ENCODE measurements at places on chromosomes 2 and 18.

DNA sequence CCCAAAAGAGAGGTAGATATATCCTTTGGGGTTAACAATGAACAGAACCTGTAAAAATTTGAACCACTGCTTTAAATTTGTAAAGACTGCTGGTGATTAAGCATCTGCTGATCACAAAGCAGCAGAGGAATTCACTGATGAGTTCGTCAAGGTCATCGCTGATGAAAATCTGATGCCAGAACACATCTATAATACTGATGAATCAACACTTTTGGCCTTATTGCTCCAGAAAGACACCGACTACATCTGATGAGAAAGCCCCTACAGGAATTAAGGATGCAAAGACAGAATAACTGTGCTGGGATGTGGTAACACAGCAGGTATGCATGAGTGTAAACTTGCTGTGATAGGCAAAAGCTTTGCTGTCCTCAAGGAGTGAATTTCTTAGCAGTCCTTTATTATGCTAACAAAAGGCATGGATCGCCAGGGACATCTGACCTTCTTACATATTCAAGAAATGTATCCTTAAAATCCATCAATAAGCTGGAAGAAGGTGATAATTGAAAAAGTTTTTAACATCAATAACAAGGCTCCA is 30.5 kb upstream of the SGPP2 start:
- DNase-seq: no peak

- no peak for DNase-seq
These were observed 34.8 kb upstream of the MMADHC start for GRCh38 chr2:149622343-149622742.

DNA sequence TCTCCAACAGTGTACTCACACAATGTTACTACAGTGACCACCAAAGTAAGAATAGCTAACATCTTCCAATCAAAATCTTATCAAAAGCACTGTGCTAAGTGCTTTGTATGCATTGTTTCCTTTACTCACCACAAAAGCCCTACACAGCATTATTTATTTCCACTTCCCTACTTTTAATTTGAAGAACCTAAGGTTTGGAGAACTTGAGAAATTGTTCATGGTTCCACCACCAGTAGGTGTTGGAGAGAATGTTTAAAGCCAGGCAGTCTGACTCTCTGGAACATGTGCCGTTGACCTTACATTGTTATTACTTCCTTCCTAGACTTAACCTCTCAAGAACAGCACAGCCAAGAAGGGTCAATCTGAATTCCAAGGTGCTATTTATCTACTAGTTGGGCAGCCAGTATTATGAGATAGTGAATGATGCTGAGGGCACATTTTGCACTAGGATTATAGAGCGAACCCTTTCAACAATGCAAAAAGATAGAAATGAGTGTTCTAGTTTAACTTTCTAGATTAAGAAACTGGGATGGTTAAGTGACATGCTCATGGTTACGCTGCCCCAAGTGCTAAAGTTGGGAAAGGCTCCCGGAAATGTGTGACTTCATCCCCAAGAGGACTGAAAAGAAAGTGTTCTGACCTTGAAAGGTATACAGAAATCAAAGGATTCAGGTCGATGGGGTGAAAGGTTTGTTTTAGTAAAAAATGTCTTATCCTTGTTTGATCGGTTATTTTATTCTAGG is 55.2 kb upstream of the FAM136A start:
- DNase-seq: no peak

DNA sequence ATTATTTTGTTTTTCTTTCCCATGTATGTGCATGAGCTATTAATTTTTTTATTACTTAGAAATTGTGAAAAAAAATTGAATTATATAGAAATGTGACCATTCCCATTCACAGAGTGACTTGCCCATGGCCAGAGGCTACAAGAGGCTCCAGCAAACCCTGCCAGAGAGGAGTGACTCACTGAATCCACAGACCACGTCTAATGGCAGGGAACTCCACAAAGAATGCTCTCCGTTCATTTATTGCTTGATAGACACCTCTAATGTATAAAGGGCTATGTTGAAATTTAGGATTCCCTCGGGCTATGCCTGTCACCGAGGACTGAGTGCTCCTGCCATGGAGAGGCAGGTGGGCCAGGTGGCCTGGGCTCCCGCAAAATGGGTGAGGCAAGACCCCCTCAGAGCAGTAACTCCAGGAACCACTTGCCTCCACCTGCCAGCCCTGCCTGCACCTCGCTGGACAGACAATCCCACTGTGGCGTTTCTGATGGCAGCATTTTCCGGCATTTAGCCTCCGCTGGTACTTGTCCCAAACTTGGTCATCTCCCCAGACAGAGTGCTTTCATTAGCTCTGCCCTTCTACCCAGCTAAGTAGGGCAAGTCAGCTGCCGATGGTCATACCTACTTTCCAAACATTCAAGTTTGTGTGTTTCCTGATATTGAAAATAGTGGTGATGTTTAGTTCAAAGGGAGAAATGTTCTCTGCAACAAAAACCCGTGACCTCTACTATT is 200.3 kb downstream of the PRKCE start:
- DNase-seq: no peak

GRCh38 chr2:127531221-127531648 is 4.2 kb upstream of the MYO7B start:
- no peak for DNase-seq

DNA sequence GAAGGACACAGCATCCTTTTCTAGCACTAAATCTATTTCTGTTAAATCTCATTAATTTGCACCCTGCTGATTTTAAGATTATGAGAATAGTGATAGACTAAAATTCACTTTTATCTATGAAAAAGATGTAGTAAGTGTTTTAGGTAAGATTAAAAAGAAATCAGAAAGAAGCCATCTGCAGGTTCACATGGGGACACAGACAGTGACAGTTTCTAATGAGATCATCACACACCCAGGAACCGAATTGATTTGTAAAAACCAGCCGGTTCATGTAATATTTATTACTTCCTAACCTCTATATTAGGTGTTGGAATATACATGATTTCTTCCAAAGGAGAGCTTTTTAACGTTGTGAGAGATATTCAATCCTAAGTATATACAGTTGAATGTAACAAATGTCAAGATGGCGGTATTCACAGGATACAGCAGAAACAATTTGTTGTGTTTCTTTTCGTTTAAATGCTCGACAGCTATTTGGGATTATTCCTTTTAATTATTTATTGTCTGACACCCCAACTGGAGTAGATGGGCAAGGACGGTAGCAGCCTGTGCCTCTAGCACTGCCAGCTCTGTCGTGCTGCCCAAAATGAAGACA is 223.4 kb downstream of the CCDC102B start:
- DNase-seq: no peak

GRCh38 chr2:22850310-22850709 is 534.7 kb upstream of the KLHL29 start:
- DNase-seq: no peak

DNA sequence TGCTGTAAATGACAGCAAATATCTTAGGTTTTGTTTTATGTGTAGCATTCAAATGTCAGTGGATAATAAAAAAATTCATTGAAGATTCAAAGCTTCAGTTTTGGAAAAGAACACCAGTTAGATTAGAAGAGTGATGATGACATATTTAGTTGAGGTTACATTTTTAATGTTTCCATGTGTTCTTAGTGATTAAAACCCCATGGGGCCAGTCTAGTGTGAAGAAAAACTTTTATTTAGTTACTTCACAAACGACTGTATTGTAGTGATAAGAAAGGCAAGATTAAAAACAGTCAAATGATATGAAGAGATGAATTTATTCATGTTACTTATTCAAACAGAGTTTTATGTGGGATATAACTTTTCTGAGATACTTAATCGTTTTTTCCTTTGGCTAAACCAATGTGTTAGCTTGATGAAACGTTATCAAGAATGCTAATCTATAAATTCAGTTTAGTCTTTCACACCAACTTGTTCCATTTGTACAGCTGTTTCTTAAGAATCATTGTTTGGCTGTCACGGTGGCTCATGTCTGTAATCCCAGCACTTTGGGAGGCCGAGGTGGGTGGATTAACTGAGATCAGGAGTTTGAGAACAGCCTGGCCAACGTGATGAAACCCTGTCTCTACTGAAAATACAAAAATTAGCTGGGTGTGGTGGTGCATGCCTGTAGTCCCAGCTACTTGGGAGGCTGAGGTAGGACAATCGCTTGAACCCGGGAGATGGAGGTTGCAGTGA is 11.6 kb downstream of the BMPR2 start:
- DNase-seq: no peak

DNA sequence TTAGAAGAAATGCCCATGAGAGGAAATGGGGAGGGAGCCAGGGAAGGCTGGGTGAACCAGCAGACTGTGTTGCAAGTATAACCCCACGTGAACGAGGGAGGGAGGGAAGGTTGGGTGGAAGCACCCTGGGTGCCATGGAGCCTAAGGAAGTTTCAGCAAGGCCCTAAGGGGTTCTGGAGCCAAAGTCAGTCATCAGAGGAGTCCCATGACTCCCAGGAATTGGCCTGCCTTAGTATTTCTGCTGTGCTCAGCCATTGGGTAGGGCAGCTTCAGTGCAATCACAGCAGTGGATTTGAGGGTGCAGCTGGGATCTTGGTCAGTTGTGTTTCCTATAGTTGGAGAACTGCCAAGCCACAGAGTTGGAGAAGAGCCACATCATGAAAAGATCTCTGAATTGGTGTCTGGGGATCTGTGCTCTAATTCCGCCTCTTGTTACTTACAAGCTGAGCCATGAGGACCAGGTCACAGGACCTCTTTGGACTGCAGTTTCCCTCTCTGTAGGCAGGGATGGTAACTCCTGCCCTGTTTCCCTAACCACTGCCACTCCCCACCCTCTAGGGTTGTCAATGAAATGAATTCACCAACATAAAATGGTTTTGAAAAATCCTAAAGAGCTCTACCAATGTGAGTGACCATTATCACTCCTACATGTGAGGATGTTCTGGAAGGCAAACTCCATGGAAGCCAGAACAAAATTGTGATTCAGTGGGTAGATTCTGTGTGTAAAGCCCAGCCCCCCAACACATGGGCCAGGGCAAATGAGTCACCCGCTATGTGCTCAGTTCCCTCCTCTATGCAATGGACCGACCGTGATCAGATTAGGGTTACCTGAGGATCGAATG is 108.9 kb downstream of the CLIP4 start:
- no peak for DNase-seq

- DNase-seq: no peak
These were observed 123.6 kb downstream of the ZNF521 start for GRCh38 chr18:25228410-25228809.

DNA sequence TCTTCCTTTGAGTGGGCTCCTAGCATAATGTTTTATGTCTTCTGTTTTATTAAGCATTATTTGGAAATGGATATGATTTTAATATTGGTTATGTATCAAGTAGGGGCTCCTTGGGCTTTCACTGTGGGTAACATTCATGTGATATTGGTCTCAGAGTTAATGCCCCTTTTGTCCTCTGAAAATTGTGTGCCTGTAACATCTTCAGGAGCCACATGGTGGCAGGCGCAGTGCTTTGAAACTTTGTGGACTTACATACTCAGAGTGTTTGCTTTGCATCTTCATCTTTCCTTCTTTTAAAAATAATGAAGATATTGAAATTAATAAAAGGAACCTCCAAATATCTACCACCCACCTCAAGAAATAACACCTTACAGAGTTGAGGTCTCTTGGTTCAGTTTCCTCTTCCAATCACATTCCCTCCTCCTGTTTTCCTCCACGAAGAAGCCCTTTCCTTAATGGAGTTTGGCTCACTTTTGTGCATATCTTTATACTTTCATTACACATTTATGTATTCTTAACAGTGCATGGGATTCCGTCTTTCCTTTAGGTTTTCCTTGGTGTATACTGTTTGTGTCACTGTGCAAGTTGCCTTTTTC is 73.5 kb downstream of the LIMS1 start:
- DNase-seq: no peak

GRCh38 chr2:160294889-160295288 is 94.8 kb upstream of the ITGB6 start:
- no peak for DNase-seq

DNA sequence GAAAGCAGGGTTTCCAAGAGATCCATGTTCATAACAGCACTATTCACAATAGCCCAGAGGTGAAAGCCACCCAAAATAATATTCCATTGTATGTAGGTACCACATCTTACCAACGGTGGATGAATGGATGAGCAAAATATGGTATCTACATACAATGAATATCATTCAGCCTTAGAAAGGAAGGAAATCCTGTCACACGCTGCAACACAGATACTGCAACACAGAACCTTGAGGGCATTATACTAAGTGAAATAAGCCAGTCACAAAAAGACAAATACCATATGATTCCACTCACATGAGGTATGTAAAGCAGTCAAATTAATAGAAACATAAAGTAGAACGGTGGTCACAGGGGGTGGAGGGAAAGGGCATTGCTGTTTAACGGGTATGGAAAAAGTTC is 155.7 kb downstream of the DTNB start:
- no peak for DNase-seq

- DNase-seq: no peak
These were observed 460.5 kb downstream of the TGIF1 start for GRCh38 chr18:3910512-3910911.

DNA sequence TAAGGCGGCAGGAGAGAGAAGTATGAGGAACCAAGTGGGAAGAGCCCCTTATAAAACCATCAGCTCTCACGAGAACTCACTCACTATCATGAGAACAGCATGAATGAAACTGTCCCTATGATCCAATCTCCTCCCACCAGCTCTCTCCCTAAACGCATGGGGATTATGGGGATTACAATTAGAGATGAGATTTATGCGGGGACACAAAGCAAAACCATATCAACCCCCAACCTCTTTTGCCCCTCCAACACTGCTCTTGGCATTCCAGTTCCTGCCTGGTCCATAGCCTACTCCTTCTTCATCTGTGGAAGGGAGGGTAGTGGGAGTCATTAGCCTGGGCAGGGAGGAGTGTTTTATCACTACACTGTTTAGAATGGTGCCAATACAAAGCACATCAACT is 1.4 kb upstream of the EHD3 start:
- no peak for DNase-seq

DNA sequence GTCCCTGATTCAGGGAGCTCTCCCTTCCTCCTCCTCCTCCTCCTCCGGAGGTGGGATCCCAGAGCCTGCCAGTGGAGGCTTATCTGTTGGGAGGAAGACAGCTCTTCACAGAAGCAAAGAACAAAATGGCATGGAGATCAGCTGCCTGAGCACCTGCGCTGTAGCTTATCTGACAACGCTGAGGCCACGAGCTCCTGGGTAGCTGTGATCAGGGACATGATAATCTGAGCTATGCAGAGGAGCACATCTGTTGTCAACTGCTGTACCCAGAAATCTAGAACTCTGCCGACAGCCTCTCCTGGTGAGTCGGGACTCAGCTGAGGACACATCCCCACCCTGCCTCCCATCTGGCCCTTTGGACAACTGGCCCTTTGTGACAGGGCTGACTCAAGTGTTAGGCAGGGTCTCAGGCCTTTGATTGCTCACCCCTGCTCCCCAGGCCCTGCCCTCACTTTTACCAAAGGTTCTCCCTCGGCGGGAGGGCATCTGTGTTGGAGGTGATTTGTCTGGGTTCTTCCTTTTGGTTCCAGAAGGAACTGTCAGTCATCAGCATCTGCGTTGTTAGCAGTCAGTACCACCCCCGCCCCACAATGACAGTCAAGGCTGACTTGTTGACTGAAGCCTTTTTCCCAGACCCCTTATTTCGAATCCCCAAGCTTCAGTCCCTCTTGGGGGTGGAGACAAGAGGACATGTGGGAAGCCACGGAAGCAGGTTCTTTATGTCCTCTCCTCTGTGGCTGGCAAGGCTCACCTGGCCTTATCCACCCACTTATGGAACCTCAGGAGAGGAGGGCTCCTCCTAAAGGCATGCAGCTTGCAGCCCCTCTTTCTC is 5.9 kb upstream of the CNNM3 start:
- DNase-seq: no peak
